Stimulated activated CD4-positive, alpha-beta T cell treated with anti-CD3 and anti-CD28 coated beads, TNF-alpha, amount 100 ng/mL, for 1 hour (primary cell): ENCODE measurements at places on chromosomes 5 and 9.

- no peak for DNase-seq
Observed at GRCh38 chr9:136476369-136477150, 6.3 kb downstream of the SEC16A start.

GRCh38 chr9:131468031-131468430 is 34.7 kb upstream of the POMT1 start:
- no peak for DNase-seq

GRCh38 chr9:123716339-123716945 is 213.5 kb downstream of the DENND1A start:
- no peak for DNase-seq

DNA sequence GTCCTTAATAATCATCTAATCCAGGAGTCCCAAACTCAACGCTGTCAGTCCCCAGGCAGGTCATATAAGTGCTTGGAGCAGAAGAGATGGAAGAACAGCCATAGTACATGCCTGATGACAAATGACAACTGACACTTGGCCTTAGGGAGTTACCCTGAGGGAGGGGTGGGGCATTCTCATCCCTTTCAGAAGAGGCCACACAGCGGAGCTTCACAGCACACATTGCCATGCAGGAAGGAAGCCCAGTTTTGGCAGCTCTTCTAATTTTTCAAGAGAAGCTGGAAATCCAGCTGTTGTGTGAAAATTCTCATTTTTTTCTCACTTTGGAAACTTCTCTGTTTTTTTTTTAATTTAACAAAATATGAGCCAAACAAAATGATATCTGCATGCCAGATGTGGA is 89.0 kb downstream of the ASTN2 start:
- DNase-seq = no peak

GRCh38 chr5:98775246-98776065 is 2.0 kb downstream of the RGMB start:
- DNase-seq = no peak

DNA sequence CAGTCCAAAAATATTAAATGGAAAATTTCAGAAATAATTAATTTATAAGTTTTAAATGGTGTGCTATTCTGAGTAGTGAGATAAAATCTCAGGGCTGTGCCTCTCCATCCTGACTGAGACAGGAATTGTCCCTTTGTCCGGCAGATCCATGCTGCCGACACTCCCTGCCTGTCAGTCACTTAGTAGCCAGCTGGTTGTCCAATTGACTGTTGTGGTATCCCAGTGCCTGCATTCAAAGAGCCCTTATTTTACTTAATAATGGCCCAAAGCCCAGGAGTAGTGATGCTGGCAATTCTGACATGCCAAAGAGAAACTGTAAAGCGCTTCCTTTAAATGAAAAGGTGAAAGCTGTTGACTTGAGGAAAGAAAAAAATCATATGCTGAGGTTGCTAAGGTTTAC is 157.5 kb downstream of the ENC1 start:
- DNase-seq = no peak

DNA sequence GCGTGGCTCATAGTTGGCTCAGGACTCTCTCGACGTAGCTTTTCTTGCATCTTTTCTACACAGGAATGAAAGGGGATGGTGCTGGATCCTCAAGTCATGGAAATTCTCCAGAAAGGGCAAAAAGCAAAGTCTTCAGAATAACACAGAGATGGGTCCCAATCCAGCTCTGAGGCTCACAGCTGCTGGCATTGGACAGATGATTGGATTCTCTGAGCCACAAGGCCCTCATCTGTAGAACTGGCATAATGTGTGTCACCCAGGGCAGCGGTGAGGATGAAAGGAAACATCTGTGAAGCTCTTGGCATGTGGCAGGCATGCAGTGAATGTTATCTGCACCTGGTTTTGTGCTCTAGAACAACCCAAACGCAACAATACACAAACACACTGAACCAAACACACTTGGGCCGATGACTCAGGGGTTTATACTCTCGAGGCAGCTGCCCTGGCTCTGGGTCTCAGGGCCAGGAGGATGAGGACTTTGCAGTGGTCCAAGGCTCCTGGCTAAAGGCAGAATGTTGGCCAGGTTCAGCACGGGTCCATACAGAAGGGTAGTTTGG is 64.0 kb upstream of the UBTD2 start:
- no peak for DNase-seq

DNA sequence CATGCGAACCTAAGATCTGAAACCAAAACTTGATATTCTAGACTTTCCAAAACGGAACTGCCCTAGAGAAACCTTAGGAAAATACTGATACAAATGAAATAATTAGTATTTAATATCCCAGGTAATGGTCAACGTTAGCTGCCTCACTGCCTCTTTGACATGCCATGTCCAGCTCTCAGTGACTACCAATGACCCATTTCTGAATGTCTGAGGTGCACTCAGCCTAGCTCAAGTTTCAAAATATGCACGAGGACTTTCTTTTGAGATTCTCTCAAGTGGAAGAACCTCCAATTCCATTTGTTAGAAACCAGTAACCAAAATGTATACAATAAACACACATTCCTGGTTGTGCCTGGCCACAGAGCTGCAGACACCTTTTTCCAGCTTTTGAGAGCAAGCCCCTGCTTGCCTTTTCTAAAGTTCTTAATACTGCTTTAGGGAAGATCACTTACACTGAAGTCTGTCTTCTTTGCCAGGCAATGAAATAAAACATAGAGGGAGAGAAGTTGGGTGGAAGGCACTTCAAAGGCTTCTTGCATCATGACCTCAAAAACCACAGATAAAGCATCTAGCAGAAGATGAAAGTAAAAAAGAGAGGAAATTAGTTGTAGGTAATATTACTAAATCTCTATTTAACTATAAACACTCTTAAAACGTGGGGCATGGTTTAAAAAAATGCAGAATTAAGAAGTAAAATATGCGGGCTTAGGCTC is 87.9 kb downstream of the MRPS27 start:
- DNase-seq = no peak

DNA sequence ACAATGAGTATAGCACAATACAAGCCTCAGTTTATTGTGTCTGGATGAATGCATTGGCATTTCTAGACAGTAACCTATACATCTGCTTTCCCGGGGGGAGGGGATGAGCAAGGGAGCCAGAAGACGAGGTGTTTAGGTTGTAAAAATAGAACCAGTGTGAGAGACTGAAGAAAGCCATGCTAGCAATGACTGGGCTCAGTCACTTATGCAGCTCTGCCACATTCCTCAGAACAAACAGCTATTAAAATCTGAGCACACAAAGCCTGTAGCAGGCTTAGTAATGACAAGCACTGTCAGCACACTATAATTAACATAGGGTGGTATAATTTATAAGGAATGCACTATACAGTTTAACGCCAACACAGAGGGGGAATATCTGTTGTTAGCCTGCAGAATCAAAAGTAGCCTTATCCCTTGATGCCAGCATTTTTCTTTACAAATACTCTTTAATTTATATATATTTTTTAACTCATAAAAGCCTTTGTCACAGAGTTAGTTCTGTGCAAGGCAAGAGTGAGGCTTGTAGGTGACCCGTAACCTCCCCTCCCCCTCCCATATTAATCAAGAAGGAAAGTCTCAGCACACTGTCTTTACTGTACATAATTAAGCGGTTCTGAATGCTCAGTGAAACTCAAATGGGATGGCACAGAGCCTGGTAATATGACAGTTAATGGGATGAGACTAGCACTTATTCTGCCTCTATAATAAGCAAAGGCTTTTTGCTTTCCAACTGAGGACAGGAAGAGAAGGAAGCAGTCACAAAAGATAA is 295.4 kb downstream of the CSNK1G3 start:
- no peak for DNase-seq

- DNase-seq = no peak
Observed at GRCh38 chr5:11719888-11720481, 184.3 kb downstream of the CTNND2 start.

DNA sequence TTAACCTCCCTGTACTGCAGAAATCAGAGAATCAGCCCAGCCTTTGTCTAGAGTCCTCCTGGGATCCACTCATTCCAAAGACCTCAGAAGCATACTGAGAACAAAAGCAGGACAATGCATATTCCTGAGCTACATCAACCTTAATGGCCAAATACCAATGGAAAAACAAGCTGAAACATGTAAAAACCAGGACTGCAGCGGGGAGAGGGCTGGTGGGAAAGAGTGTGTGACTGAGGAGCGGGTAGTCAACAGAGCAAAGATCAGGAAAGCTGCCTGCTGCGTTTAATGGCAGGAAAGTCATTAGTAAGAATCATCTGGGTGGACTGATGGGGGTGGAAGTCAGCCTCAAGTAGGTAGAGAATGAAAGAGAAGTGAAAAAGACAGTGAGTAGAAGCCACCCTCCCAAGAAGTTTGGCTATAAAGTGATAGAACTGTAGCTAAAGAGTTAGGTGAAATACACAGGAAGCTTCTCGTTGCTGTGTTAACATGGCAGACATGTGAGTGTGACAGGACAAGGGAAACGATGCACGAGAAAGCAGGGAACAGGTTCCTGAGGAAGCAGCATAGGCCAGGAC is 88.1 kb downstream of the OTULIN start:
- DNase-seq = no peak

DNA sequence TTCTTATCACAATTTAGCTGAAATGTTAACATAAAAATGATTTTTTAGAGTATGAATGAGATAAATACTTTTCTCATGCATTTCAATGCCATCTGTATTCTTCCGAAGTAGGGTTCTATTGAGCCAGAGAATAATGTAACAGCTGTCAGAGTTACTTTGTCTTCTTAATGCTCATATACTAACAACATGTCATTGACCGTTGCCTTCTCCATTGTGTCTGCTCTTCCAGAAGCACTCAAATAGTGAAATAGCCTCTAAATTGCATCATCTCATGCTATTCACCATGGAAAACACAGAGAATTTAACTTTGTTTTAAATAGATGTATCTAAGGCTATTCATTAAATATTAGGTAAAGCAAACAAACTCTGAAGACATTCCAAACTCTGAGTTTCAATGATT is 1875.9 kb upstream of the CDH9 start:
- DNase-seq = no peak

GRCh38 chr5:112643339-112643971 is 94.2 kb upstream of the APC start:
- no peak for DNase-seq

DNA sequence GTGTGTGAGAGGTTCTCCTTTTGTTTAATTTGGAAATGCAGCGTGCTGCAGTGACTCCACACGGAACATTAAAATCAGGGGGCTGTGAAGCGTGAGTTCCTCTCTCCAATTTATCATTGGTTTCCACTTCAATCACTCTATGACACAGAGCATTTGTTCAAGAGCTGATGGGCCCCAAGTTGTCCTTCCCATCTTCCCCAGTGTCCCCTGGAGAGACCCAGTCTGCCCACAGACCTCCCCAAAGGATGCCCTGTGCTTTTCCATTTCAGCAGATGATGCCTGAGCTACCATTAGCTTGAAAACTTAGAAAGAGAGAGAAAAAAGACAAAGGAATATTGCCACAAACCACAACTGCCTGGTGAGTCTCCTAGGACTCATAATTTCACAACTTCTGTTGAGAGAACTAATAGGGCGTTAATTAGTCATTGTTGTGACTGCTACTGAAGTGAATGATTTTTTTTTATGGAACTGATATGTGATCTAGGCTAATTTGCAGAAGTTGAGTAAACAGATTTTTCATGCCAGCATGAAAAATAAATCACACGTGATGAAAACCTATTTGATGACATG is 772.7 kb downstream of the SEMA5A start:
- no peak for DNase-seq

DNA sequence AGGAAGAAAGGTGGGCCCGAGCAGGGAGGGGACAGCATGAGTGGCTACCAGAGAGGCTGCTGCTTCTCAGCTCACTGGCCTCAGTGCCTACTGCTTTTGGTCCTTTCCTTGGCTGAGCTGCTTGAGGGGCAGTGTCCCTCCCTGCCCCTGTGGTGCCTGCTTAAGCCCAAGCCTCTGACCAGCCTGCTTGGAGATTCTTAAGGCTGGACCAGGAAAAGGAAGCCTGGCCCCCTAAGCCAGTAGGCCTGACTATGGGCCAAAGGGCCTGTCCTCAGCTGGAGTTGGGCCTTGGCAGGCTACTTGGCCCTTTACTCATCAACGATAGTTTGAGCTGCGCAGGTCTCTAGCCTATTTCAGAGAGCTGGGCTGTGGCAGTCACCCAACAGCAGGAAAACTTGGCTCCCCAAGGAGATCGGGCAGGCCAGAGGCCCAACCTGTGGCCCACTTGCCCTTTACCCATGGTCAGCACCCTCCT is 24.9 kb downstream of the TCF7 start:
- no peak for DNase-seq

GRCh38 chr5:162202285-162202880 is 134.8 kb downstream of the GABRG2 start:
- no peak for DNase-seq

DNA sequence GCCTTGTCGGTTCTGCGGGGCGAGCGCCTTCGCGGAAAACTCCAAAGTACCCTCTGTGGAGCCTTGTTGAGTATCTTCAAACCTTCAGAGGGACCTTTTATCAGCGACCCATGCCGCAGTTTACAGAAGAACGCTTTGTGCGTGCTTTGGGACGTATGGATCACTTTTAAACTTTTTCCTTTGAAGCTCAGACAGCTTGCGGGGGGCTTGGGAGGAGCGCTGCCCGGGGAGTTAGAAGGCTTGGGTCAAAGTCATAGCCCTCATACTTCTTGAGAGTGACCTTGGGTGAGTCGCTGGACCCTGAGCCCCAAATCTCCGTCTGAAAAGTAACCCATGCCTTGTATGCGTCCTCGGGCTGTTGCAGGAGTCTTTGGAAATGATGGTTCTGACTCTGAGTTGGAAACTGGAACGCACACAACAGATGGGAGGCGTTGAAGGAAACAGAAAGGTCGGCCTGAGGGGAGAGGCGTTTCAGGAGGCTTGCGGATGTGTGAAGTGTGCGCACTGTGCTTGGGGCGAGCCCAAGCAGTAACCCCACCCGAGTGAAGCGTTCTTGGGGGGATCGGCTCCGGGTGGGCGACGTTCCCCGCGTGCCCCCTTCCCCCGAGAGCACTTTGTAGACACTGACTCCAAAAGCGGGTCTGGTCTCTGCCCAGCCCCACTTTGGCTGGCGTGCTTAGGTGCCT is 661 bp upstream of the SLC25A51 start:
- peak; percentile 13 for DNase-seq

GRCh38 chr9:136700959-136701667 is 11.3 kb upstream of the DIPK1B start:
- DNase-seq = peak; percentile 37

GRCh38 chr5:4579679-4580078 is 560.5 kb upstream of the ADAMTS16 start:
- DNase-seq = no peak

- DNase-seq = no peak
Observed at GRCh38 chr5:121019106-121019505, 555.0 kb downstream of the PRR16 start.

- DNase-seq = no peak
Observed at GRCh38 chr9:2413160-2413805, 208.3 kb upstream of the VLDLR start.

- DNase-seq = no peak
Observed at GRCh38 chr9:726005-726404, 115.5 kb upstream of the DMRT1 start.

- no peak for DNase-seq
Observed at GRCh38 chr5:143680672-143681259, 131.2 kb upstream of the HMHB1 start.

- no peak for DNase-seq
Observed at GRCh38 chr5:180153991-180154390, 55.0 kb downstream of the RASGEF1C start.
